ENCODE measurements at places on chromosomes 7 and 10.

DNA sequence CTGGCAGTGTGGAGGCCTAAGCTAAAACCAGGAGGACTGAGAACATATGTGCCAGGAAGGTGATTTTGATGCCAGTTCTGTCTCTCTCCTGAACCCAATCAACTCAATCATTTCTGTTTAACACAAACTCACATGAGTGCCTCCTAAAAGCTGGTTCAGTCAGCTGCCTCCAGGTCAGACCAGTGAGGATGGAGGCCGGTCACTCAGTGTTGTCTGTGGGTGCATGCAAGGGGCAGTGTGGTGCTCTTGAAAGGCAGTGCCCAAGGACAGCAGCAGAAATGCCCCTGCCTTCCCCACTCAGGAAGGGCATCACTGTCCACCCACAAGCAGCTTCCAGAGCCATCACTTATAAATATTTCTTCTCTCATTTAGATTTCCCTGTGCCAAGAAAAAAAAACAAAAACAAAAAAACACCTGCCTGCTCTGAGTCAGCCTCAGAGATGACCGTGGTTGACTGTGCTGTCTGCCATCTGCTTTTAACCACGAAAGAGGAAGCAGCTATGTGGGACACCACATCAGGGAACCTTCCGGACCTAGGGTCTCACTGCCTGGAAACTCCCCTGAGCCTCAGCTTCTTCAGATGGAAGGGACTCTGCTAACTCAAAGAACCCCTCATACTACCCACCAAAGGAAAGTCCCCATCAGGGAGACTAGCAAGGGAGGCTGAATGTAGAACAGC, 39.1 kb downstream of the VOPP1 start:
- DNase-seq = peak; percentile 40

DNA sequence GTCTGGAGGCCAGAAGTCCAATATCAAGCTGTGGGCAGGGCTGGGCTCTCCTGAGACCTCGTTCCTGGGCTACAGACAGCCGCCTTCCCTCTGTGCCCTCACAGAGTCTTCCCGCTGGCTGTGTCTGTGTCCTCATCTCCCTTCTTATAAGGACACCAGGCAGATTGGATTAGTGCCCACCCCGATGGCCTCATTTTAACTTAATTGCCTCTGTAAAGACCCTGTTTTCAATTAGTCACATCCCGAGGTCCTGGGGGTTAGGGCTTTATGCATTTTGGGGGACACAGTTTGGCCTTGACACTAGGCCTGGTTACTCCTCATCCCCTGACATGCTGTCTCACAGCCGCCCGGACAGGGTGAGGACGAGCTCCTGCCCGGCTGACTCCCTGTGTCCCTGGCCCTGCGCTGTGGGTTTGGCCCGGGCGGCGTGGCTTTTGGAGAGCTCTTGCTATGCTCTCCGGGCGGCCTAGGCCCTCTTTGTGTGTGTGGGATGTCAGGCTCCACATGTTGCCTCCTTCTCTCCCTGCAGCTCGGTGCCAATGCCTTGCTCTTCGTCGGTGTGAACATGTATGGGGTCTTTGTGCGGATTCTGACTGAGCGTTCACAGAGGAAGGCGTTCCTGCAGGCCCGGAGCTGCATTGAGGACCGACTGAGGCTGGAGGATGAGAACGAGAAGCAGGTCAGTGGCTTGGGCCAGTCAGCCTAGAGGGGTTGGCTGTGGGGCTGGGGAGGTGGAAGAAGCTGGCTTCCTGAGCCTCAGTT, 18.2 kb downstream of the ADCY1 start:
- no peak for DNase-seq

- DNase-seq = no peak
These were observed 9.5 kb downstream of the RHOBTB1 start for GRCh38 chr10:60934215-60935175.

DNA sequence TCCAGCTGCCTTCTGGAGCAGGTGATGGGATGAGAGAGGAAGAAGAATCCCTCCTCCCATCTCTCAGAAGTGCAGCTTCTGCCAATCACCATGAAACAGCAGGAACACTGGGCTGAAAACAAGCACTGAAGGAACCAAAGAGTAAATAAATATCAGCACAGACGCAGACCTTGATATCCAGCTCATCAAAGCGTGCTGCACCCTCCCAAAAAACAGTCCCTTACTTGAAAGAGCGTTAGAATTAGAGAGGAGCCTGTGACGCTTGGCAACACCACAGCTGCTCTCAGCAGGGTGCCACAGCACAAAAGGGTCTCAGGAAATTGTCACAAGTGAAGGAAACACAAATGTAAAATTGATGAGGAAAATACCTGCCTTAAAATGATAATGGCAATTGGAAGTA, 39.5 kb downstream of the KLF6 start:
- DNase-seq = no peak

- DNase-seq = no peak
These were observed 106.4 kb upstream of the FAM133B start for GRCh38 chr7:92696584-92696983.

- DNase-seq = no peak
These were observed 76.3 kb upstream of the GSDME start for GRCh38 chr7:24833549-24833948.

- no peak for DNase-seq
These were observed 13.7 kb upstream of the GFRA1 start for GRCh38 chr10:116286626-116287200.

DNA sequence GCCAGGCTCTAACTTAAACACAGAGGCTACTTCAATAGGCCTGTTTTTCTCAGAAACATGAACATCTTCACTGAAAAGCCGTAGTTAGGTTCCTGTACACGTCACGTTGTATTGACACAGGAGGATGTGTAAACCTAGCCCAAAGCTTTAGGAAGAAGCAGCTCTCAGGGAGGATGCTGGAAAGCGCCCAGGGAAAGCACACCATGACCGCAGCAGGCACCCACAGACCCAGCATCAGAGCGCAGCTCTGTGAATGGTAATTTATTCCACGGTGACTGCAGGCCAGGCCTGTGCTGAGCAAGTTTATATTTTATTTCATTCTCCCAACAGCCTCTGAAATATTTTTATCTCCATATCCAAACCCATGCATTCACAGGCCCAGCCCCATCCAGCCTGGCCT, 51.1 kb downstream of the ASB13 start:
- DNase-seq = no peak

DNA sequence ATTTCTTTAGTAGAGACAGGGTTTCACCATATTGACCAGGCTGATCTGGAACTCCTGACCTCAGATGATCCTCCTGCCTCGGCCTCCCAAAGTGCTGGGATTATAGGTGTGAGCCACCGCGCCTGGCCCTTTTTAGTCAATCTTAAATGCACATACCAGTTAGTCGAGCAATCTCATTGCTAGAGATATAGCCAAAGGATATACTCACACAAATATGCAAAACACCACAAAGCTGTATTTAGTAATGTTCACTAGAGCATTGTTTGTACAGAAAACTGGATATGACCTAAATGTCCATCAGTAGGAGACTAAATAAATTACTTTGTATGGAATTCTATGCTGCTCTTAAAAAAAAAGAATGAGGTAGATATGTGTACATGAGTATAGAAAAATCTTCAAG, 24.5 kb upstream of the IL6 start:
- no peak for DNase-seq

GRCh38 chr7:37344886-37345579, 103.6 kb downstream of the ELMO1 start:
- DNase-seq = no peak

GRCh38 chr7:46071076-46071475, 150.0 kb upstream of the IGFBP3 start:
- DNase-seq = no peak

GRCh38 chr10:120658943-120659885, 191.9 kb upstream of the WDR11 start:
- DNase-seq = no peak

DNA sequence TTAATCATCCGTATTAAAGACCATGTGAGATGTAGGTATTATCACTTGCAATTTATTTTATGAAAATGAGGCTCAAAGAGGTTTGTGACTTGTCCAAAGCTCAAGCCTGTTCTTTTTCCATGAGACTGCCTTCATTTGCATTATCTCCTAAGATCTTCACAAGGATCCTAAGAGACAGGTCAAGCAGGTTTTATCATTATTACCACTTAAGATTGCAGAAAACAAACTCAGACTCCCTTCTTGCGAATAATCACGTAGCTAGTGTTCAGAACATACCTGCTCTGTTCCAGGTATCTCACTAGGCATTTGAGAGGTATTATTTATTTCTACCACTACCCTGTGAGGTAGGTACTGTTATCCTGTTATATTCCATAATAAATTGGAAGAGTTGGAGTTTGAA, 64.8 kb downstream of the ZNRF2 start:
- DNase-seq = no peak

GRCh38 chr7:9120331-9120730, 686.9 kb downstream of the NXPH1 start:
- no peak for DNase-seq

- DNase-seq = no peak
These were observed 319.3 kb upstream of the CACNA2D1 start for GRCh38 chr7:82762880-82763279.

DNA sequence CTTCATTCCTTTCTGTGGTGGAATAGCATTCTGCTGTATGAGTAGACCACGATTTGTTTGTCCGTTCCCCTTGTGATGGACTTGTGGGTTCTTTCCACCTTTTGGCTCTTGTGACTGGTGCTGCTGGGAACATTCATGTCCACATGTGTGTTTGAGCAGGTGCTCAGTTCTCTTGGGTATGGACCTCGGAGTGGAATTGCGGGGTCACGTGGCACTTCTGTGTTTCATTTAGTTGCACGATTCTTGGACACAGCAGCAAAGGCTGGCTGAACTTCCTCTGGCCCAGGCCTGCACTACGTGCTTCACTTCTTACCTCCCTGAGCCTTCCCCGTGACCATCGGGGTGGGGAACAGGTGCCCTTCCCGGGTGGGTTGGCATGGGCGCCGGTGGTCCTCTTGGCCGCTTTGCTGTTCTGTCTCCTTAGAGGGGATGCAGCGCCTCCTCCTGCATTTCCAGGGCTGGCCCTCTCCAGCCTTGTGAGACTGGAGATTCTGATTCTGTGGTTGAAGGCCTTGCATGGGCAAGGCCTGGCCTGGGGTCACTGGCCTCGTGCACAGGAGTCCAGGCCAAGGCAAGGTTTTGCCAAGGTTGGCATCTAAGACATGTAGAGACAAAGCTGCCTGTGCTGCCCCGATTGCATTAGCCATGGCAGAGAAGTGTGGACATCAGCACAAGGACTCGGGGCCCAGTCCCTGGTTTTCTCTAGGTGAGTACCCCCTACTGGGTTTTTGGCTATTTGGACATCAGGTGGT, 25.1 kb downstream of the DOCK1 start:
- no peak for DNase-seq
